Activated CD4-positive, alpha-beta T cell treated with anti-CD3 and anti-CD28 coated beads for 24 hours (primary cell): ENCODE measurements at places on chromosomes 1 and 21.

GRCh38 chr1:151312411-151312810 lies 14.8 kb downstream of the PI4KB start:
- no peak for DNase-seq

GRCh38 chr1:178311164-178311563 lies 185.6 kb downstream of the CLEC20A start:
- DNase-seq = no peak

DNA sequence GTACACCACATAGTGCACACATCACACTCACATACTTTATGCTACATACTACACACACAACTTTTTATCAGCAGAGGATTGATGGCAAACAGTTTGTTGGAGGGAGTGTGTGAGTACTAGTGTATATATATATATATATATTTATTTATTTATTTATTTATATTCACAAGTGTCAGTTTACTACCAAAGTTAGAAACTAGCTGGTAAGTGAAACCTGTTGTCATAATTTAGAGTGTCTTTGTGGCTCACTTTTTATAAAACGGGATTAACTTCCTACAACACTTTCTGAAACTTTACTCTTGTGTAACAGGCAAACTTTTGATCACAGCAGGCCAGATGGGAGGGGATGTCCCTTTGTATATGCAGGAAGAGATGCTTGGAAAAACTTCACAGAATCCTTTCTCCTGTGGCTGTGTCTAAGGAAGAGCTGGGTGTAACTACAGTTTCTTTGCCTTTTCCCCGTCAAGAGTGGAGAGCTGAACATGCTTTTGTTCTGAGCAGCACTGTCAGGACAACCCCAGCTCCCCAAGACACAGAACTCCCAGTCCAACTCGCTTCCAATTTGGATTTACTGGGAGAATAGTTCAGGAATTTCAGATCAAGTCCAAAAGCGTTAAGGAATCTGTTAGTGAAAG lies 1.9 kb upstream of the SAMD13 start:
- DNase-seq = no peak

GRCh38 chr1:92820024-92820423 lies 11.8 kb upstream of the RPL5 start:
- no peak for DNase-seq

GRCh38 chr1:81731989-81732388 lies 68.7 kb upstream of the ADGRL2 start:
- DNase-seq = no peak

DNA sequence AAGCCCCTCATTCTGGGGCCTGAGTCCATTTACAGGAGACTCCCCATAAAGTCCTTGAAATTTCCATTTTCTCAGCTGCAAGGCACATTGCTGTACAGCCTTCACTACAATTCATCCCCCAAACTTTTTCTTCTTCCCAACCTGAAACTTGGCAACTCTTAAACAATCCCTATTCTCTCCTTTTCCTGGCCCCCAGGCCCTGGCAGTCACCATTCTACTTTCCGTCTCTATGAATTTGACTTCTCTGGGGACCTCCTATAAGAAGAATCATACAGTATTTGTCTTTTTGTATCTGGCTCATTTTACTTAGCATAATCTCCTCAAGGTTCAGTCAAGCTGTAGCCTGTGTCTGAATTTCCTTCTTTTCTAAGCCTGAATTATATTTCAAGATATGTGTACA lies 332.9 kb downstream of the PCP4 start:
- no peak for DNase-seq

DNA sequence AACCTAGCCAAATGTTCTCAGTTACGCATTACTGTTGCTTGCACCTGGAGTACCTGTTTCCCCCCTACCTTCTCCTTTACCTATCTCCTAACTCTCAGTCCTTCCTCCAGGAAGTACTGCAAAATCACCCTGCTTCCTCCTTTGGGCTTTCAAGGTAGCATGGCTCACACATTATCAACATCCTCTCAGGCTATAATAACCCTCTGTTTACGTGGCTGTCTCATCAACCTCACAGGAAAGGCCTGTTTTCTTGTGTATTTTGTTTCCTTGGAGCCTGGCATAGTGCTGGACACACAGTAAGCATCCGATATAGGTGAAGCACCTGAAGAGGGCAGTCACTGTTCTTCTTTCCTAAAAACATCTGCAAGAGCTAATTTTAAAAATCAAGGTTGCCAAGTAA lies 32.7 kb upstream of the ANGPTL7 start:
- no peak for DNase-seq
